Activated CD4-positive, CD25-positive, alpha-beta regulatory T cell treated with anti-CD3 and anti-CD28 coated beads, Interleukin-2, amount 50 U/mL, for 16 hours (primary cell): ENCODE measurements at places on chromosomes 11 and 22.
A peak's percentile ranks its signal among the peaks of the same experiment; 100 is the strongest.

- DNase-seq, result no peak
These were observed 23.4 kb downstream of the ARFGAP2 start for GRCh38 chr11:47152953-47153950.

DNA sequence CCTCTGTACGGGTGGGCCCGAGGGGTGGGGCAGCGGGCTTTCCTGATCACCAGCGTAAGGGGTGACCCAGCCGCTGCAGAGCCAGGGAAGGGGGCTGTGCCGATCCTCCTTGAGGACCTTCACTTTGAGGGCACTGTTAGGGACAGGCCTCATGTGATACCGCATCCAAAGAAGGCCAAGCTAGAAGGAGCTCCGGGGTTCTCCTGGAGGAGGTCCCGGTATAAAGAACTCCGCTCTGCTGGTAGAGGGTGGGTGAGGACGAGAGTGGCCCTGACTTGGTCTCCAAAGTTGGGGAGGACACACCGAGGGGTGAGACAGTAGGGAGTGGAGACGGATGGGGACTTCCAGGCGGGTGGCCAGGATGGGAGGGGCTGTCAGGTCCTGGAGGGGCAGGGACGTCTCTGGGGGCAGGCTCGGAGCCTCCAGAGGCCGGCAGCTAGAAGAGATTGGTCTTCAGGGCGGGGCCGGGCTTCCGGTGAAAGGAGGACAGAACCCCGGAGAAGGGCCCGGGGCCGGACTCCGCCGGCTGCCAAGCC lies 4.6 kb downstream of the PHOX2A start:
- no peak for DNase-seq

DNA sequence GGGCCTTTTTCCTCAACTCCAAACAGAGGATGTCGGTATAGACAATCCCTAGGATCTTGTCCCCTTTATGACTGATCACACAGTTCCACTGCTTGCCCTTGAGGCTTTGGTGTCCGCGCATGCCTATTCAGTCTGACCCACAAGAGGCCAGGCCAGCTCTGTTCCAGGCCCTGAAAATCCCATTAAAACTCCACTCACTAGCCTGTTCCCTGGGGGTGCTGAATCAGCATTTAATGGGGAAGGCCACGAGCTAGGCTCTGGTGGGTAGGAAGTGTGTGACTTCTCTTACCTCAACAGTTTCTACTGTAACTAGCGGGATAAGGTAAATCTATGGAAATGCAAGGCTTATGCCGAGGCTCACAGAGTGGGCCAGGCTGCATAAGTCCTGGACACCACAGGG lies 117.7 kb downstream of the PTPRJ start:
- DNase-seq, result no peak

DNA sequence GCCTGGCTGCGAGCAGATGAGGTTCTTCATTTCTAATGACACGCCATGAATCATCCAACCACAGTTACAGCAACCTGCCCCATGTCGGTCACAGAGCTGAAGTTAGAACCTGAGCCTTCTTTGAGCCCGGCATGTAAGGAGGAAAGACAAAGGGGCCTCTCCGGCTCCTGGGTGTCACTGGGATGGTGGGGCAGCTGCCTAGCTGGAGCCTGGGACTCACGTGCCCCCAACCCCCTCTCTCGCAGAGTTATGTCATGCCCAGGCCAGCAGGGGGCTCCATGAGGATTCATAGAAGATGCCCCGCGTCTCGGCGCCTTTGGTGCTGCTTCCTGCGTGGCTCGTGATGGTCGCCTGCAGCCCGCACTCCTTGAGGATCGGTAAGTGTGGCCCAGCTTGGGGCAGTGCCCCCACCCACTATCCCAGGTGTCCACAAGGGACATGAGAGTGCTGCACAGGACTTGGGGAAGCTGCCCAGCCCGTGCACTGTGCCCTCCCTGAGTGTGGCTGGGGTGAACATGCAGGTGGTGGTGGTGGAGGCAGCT lies 148.5 kb downstream of the GRIK4 start:
- no peak for DNase-seq

DNA sequence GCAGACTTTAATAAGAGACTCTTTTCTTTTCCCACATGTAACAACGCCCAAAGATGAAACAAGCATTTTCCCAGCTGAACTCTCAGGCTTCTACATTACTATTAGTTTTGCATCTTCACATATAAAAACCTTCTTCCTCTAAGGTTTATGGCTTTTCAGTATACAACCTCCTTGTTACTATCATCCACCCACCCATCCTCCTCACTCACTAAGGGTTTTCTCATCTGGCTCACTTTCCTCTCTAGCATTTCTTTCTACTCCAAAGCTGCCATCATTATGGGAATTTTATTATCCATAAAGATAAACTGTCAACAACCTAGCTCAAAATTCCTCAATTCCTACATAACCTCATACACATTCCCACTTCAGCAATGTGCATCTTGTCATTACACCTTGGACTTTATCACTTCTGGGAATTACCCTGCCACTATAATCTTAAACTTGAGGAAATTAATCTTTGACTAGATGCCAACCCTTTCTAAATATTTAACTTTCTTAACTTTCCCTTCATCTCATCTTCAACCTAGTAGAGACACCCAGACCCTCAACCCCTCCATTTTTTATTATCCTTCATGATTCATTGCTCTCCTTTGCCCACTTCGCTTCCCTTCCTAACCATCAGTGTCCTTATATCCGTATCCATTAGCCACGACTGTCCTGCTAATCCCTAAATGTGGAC lies 30.9 kb downstream of the MTMR2 start:
- DNase-seq, result no peak

DNA sequence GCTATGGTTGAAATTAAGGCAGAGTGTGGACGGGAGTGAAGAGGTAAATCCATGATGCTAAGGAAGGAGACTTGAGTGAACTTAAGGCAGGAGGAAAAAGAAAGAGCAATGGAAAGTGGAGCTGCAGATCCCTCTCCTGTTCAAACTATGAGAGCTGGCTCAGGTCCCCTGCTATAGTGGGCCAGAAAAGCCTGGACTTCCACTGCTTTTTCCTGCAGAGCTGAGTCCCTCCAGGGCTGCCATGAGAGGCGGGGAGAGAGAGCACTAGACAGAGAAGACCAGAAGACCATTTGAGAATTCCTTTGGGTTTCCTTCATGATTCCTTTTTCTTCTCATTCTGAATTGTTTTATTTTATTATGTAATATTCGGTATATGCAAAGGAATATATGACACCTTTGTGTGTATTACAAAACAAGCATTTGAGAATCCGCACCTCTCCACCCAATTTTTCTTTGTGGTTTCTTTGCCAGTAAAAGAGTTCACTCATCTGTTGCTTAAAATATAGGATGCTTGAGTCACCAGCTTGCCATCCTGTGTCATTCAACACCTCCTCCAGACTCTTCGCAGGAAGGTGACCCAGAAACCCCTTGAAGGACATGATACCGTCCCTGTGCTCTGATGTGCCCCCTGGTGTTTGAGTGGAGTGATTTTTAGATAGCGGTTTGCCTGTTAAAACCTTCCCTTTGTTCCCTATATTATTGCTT lies 24.4 kb downstream of the SREBF2 start:
- peak; percentile 66 for DNase-seq

DNA sequence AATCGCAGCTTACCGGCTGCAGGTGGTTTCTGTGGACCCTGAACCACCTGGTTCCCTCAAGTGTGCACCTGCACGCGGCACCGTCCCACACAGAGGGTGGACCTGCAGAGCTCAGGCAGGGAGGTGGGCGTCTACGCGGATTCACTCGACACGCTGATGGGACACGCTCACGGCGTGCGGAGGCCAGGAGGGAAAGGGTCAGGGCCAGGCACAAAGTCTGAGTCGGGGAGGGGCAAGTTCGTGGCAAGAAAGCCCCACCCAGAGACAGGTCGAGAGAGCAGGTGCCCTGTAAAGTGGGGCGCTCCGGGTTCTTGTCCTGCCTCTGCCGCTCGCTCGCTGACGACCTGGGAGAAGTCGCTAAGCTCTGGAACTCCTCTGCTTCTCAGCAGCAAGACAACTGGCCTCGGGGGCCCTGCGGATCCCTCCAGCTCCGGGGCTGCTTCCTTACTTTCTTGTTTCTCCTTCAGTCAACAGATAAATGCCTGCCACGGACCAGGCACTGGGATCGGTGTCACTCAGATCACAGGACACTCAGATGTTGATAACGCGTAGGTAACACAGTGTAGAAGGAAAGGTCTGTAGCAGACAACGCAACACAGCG lies 72.4 kb upstream of the NUP50 start:
- DNase-seq, result no peak

GRCh38 chr11:91075032-91075695 lies 852.3 kb upstream of the CHORDC1 start:
- no peak for DNase-seq

DNA sequence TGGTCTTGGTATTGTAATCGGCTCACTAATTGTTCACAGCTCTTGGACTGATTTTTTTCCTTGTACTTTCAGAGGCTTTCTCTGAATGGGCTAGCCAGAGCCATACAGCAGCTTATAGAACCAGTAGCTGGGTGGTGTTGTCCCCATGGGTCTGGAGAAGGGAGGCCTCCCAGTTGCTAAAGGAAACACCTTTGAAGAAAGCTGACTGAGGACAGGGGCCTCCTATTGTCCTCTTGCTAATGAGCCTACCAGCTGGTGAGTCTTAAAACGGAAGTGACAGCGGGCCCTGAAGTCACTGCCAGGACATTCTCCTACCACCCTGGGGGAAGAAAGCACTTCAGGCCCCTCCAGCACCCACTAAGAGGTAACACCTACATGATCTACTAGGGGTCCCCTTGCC lies 9.9 kb downstream of the FADS3 start:
- no peak for DNase-seq

- no peak for DNase-seq
These were observed 49.4 kb downstream of the CLMP start for GRCh38 chr11:123145661-123146060.

GRCh38 chr22:23121424-23121823 lies 20.4 kb downstream of the RSPH14 start:
- DNase-seq, result no peak
